ENCODE measurements at places on chromosomes 3 and 15.

- DNase-seq, result no peak
These were observed 28.9 kb downstream of the UBE2E2 start for GRCh38 chr3:23232016-23232415.

DNA sequence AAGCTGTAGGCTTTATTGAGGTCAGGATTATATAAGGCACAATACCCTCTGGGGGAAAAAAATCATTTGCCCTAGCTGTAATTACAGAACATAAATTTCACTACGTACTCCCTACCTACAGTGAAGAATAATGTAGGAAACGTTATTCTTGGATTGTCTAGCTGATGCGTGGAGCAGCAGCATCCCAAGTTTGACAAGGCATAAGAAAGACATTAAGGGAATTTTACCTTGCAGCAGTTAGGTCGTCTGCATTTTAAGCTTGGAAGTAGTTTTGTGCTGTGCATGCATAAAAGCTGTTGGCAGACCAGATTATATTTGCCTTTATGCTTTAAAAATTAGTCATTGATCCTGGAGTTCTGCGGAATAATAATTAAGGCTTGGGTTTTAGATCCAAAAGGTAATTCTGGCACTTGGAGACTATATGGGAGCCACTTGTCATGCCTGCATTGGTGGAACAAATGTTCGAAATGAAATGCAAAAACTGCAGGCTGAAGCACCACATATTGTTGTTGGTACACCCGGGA, 2.2 kb downstream of the EIF4A2 start:
- DNase-seq, result no peak

- no peak for DNase-seq
These were observed 619.9 kb downstream of the FOXP1 start for GRCh38 chr3:70963431-70964275.

DNA sequence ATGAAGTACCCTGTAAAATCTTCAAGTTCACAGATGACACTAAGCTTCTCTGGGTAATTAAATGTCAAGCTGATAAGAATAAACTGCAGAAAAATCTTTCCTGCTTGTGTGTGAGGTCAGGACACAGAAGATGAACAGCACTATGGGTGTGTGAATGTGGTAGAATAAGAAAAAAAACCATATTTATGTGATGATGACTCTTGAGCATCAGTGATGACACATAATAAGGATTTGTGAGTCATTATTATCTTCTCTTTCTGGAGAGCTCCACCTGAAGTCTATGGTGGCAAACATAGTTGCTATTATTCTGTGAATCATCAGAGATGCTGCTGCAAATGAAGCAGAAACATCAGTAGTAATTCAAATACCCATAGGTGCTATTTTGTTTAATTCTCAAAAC, 422.4 kb downstream of the DIPK2A start:
- no peak for DNase-seq

GRCh38 chr15:51368751-51369450, 27.4 kb downstream of the GLDN start:
- DNase-seq, result no peak

DNA sequence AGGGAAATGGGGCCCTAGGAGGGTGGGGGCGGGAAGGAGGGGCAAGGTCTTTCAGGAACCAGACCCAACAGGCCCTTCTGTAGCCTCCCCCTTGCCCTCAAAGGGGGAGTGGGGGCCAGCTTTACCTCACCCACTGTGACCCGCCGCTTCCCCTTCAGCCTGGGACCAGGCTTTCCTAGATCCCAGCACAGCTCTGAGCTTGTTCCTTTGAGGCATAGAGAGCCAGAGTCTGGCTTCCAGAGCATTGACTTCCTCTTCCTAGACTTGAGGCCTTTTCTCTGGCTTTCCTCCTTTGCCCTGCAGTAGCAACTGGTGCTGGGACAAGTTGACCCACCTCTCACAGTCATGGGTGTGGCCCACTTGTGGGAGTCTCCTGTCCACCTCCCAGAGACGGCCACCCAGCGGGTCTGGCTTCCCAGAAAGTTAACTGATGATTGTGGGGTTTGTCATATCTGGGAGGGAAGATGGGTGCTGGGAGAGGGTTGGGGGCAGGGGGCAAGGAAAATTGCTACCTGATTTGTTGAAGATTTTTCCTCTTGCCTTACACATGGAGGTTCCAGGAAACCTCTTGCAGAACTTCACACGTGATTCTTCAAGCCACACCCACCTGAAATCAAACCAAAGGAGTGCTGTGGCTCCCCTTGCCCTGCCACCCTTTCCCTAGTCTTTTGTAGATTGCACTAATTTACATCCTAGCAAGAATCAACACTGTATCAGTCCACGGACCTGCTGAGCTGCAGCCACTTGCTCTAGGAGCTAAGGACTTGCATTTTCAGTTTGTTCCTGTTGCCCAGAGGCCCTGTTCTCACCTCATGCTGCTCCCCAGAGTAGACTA, 4.1 kb upstream of the CHST14 start:
- DNase-seq, result no peak

DNA sequence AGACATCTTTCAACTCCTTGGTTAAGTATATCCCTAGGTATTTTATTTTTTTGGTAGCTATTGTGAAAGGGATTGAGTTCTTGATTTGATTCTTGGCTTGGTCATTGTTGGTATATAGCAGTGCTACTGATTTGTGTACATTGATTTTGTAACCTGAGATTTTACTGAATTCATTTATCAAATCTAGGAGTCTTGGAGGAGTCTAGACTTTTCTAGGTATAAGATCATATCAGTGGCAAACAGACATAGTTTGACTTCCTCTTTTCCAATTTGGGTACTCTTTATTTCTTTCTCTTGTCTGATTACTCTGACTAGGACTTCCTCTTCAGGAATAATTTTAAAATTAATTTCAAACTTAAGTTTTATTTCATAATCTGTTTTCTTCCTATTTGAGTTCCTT, 125.2 kb downstream of the OCA2 start:
- DNase-seq, result no peak

DNA sequence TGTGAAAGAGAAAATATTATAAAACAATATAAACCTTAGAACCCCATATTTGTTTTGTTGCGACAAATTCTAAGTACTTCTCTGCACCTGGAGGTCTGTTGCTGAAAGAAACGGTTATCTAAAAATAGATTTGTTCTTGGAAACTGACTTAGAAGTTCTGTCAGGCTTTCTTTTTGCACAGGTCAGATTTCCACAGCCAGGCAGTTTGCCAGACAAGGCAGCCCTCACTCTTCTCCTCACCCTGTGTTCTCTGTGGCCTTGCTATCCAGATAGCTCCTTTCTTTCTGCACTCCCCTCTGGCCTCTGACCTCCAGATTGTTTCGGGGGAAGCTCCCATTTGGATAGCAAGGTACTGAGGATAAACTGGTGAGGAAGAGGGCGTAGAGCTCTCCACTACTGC, 413.3 kb upstream of the ONECUT1 start:
- no peak for DNase-seq

DNA sequence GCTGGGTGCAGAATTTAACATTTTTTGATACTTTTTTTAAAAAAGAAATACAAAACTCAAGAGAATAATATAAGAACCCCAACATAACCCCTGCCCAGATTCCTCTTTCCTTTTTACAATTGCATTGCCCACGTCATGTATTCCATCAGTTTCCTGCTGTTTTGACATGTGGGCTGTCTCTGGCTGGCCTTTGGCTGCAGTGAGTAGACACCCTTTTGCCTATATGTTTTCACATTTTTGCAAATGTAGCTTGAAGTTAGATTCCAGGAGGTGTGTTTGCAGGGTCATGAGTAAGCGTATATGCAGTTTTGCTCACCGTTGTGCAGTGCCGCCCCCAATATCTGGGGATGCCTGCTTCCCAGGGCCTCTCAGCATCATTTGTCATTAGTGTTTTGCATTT, 28.0 kb upstream of the ATP10A start:
- no peak for DNase-seq

- DNase-seq, result no peak
These were observed 596.0 kb downstream of the NTRK3 start for GRCh38 chr15:87660251-87661129.

- DNase-seq, result no peak
These were observed 10.5 kb upstream of the ANO10 start for GRCh38 chr3:43632269-43632733.

DNA sequence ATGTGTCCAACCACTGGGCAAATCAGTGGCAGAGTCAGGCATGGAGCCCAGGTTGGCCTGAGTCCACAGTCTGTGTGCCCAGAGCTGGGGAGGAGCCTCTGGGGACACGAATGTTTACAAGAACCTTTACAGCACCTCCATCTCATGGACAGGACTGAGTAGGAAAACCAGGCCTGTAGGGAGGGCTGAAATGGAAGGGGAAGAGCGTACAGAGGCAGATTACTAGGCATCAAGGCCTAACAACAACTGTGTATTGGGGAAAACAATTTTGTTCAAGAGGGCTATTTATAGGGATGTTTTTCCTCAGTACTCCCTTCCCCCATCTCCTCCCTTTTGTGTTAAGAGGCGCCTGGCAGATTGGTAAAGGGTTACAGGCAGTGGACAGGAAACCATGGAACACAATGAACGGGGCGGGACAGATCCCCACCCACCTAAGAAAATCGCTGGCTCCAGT, 15.1 kb upstream of the ARHGAP31 start:
- DNase-seq, result no peak

DNA sequence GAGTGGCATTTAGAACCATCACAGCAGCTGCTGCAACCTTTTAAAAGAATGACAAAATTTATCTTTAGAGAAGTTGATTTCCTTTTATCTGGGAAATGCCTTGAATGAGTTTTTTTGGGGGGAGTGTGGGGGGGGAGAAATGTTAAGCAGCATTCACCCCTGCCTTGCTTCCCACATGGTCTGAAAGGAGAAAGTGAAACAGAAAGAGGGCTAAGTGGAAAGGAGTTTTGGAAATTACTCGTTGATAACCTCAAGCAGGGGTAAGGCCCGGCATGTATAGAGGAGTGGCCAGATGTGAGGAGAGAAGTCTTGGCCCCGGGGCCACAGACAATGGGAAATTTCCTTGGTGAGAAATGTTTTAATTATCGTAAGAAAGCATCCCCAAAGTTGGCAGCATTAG, 23.5 kb downstream of the B3GALNT1 start:
- no peak for DNase-seq

- DNase-seq, result no peak
These were observed 882 bp downstream of the GXYLT2 start for GRCh38 chr3:72888546-72889309.

- no peak for DNase-seq
These were observed 2.0 kb upstream of the MGLL start for GRCh38 chr3:127824151-127824825.

DNA sequence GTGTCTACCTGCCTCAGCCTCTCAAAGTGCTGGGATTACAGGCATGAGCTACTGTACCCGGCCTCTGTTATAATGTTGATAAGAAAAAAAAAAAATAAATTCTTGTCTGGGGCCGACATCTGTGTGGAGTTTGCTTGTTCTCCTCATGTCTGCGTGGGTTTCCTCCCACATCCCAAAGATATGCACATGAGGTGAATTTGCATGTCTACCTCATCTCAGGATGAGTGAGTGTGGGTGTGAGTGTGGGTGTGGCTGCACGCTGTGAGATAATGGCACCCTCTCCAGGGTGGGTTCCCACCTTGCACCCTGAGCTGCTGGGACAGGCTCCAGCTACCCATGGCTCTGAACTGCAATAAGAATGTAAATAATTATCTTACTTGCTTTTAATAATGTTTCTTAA, 25.9 kb upstream of the UACA start:
- DNase-seq, result no peak

- DNase-seq, result no peak
These were observed 24.9 kb downstream of the SIAH2 start for GRCh38 chr3:150737874-150738679.

- DNase-seq, result no peak
These were observed 324.4 kb upstream of the SGO1 start for GRCh38 chr3:20510396-20510795.

GRCh38 chr15:51223771-51224229, 114.6 kb downstream of the CYP19A1 start:
- DNase-seq, result no peak

GRCh38 chr3:159540882-159541495, 447.6 kb upstream of the IL12A start:
- DNase-seq, result no peak

- no peak for DNase-seq
These were observed 72.9 kb downstream of the NSMCE3 start for GRCh38 chr15:29196722-29197121.

- DNase-seq, result no peak
These were observed 104.1 kb downstream of the DUT start for GRCh38 chr15:48435321-48435720.
